Skeletal muscle cell (primary cell): ENCODE measurements at places on chromosomes 3 and 15.

DNA sequence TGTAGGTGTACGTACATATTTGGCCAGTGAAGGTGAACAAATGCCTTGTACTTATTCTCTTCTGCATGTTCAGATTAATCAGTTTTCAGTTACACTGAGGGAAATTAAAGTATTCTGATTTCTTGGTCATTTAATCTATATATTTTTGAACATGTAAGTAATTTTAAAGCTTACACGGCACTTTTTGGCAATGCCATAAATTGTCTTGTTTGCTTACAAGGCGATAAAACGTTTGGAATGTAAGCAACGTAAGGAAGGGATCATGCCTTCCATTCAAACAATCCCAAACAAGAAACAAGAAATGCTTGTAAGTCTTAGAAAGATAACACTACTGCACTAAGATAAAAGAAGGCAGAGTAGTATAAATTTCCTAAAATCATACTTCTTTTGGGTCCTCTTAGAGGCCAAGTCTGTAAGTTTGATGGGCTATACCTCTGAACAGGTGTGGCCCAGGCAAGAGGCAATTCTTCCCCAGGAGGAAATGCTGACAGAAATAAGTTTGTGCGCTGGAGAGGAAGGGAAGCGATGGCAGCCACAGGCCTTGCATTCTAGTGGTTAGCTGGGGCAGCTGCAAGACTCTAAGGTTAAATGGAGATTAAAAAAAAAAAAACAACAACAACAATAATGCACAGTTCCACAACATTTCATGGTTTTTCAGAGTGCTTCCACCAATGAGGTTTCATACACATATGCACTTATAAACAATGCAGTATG lies 73.8 kb downstream of the GOLIM4 start:
- DNase-seq, result no peak

GRCh38 chr3:187016639-187017345 lies 86.5 kb downstream of the ST6GAL1 start:
- DNase-seq, result no peak

DNA sequence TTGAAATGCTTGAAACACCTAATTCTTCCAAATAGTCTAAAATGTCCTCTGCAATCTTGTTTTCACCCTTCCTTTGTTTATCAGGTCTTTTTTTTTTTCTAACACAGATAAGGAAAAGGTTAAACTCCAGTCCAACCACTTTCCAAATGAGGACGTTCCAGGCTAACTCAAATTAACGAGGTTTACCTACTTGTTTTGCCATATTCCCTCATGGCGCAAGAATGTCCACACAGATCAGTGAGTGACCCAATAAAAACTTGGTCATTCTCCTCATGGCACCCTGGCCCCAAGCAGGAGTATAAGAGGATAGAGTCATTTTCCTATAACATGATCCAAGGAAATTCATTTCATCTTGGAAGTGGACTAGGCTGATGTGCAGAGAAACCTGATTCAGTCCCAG lies 6.6 kb upstream of the LIPC start:
- DNase-seq, result no peak

DNA sequence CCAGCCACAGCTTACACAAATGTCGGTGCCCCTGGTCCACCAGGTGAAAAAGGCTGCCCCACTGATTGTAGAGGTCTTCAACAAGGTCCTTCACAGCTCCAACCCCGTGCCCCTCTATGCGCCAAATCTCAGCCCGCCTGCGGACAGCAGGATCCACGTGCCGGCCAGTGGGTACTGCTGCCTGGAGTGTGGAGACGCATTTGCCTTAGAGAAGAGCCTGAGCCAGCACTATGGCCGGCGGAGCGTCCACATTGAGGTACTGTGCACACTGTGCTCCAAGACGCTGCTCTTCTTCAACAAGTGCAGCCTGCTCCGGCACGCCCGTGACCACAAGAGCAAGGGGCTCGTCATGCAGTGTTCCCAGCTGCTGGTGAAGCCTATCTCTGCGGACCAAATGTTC lies 32.9 kb upstream of the ALPK3 start:
- DNase-seq, result no peak

DNA sequence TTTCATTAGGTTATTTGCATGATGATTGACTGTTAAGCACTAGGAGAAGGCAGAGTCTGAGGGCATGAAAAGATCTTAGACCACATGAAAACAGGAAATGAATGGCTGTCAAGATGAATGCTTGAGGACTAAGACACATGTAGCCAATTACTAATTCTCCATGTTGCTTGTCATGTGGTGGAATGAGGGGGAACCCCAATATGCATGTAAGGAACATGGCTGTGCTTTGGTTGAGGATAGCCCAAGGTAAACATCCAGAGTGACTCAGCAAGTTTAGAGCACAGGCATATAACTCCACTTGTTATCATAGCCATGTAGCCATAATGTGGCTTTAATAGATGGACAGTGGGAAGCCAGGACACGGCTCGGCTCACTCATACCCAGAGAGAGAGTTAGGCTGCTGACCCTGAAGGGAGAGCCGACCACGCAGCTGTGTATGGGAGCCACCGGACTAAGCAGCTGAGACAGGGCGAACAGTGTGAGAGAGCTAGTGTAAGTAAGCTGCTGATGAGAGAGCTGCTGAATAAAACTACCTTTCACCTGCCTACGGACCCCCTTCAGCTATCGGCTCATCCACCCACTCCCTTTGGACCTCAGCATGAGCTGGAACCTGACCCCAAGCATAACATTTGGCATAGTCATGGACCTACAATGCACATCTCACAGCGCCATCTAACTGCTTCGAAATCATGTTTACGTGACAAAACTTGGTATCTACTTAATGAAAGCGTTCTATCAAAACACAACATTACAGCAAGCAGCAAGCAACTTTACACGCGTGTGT lies 37.6 kb downstream of the ANO10 start:
- peak; percentile 10 for DNase-seq

DNA sequence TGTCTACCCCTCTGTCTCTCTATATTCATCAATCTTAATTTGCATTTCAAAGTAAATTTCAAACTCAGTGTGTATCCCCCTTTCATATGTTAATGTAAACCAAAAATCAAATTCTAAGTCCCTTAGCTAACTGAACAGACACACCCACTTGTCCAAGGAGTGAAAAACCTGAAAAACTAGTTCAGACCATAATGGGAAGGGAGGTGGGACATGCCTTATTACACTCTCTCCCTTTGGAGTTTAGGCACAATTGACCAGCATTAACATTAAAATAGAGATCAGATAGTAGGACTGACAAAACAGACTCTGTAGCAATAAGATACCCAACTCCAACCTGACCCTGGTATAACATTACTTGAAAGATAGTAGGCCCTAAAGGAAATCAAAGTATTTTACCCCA lies 247.7 kb upstream of the GADL1 start:
- DNase-seq, result no peak

DNA sequence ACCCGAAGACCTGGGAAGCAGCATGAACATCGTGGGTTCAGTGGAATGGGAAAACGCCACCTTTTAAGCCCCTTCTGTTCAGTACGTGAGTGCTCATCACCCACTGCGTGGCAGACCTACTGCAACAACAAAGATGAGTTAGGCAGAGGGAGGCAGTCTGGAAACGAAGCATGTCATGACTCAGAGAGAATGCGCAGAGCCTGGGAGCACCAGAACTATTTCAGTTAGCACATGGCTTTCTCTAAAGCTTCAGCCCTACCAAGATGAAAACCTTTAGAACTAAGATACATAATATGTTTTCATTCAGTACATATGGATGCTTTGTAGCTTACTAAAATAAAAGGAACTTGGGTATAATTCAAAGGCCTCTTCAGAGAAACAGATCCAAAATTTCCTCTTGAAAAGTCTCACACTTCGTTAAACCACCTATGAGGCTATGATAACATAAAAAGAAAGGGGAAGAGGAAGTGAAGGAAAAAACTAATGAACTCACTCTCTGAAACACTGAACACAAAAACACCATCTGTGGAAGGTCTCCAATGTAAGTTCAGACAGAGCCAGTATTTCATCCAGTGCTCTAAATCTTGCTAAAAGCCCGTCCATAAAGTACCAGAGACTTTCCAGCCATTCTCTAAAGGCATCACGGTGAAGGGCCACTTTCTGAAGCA lies 140.1 kb downstream of the OCA2 start:
- no peak for DNase-seq

- DNase-seq, result no peak
These were observed 15.6 kb upstream of the CERS3 start for GRCh38 chr15:100544338-100544841.

DNA sequence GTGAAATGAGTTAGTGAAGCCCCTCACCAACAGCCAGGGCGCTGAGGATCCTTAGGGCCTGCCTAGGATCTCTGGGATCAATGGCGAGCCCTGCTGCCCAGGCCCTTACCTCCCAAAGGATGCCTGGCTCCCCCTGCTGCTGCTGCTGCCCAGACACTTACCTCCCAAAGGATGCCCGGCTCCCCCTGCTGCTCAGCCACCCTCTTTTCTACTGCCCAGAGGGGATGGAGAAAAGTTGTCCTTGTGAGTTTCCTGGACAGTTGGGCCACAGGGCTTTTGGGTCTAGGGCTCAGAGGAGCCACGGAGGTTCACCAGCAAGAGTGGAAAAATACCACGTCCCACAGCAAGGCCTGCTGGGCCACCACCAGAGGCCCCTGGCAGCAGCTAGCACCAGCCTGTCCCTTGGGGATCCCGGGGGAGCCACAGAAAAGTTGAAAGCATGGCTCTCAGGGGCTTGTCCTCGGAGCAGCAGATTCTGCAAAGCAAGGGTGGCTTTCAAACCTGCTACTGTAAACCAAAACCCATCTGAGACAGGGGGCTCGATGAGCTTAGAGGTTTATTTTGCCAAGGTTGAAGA lies 59.4 kb downstream of the SLC6A6 start:
- no peak for DNase-seq

GRCh38 chr15:26838742-26839460 lies 28.0 kb upstream of the GABRA5 start:
- no peak for DNase-seq

DNA sequence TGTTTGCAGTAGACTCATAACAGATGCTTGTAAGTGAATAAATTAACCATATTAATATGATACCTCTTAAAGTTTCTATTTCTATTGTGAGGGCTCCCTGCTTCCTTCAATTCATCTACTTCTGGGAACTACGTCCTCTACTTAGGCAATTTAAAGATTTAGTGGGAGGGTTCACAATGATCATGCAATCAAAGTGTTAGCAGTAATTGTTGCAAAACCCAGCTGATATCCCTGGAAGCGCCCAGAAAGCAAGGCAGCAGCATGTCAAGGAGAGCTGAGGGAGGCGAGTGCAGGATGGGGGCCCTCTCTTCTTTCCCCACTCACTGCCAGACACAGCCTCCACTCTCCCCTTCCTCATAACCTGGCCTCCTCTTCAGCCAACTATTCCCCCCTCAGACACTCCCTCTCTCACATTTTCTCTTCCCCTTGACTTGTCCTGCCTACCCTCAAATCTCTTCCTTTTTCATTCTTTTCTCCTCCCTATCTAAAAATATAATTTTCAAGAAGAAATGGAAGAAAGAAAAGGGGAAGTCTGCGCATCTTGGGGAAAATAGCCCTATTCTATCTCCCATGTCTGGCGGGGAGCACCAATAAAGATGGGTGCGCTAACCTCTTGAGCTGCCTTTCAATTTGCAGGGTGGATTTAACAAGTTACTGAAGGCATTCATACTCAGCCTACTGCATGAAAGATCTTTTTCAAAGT lies 6.6 kb downstream of the TMEM212 start:
- no peak for DNase-seq

- no peak for DNase-seq
These were observed 171.8 kb downstream of the POTEB3 start for GRCh38 chr15:21268436-21268940.

DNA sequence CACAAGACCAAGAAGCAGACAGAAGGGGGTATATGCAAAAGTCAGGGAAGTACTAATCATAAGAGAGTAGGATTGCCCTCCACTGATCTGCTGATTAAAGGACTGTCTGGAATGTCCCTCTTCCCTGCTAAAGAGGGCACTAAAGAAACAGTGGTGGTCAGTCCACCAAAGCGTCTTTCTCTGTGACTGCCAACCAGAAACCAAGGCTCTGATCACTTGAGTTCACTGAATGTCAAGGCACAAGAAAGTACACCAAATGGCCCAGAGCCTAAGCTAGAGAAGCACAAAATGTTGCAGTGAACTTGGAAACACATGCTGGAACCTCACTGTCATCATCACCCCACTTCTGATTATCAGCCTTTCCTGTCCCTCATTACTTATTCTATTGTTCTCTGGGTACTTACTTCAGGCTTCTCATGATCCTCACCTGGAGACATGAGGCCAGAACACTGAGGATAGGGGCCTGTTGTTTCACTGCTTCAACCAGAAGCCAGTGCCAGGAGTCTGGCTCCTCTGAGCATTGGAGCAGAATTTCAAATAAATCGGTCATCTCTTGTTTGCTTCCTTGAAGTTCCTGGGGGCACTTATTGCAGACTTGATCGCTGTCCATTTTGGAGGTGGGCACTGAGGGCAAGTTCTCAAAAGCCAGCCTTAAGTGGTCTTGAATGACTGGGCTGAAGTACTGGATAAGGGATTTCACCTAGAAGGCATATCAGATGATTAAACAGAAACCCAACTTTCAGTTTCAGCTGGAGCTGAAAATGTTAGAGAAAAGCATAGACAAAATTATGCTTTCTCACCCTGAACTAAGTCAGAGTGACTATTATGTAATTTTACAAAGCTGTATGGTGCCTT lies 58.9 kb downstream of the EIF3J start:
- no peak for DNase-seq

DNA sequence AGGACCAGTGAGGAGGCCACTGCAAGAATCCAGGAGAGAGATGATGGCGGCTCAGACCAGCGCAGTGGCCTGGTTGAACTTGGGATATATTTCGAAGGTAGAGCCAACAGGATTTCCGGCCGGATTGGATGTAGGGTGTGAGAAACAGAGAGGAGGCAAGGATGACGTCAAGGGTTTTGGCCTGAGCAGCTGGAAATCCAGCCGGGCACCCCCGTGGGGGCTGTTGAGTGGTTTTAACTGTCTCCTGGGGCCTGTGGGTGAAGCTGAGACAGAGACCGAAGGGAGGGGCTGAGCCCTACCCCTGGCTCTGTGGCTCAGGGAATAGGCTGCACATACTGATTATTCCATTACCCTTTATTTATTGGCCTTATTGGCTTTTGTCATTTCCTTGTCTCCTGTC lies 45.7 kb downstream of the EXOG start:
- DNase-seq, result peak; percentile 27

- DNase-seq, result no peak
These were observed 4.0 kb downstream of the B2M start for GRCh38 chr15:44715142-44715796.

DNA sequence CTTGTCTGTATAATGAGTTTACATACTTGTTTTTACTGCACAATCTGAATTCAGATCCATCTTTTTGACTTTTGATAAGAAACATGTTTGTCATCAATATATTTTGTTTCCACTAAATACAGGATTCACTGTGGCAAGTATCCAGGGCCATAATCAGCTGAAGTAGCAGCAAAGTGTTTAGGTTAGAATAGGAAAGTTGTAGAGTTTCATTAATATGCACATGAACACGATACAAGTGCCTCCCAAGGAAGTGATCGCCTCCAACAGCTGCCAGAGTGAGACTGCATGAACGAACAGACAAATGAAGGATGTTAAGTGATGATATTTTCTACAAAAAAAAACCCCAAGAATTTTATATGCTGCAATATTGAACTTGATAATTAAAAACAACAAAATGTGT lies 204.3 kb downstream of the TBL1XR1 start:
- no peak for DNase-seq

- no peak for DNase-seq
These were observed 1.2 kb downstream of the PIGB start for GRCh38 chr15:55320238-55320550.

- peak; percentile 85 for DNase-seq
These were observed 62.9 kb upstream of the NR2E3 start for GRCh38 chr15:71747128-71748083.

GRCh38 chr15:89192766-89193165 lies 28.6 kb downstream of the RLBP1 start:
- DNase-seq, result no peak

GRCh38 chr3:138009476-138010272 lies at the start of gene CLDN18:
Gene CLDN18 (plus strand): TSS chr3:138010165. CDS start chr3:138010226, 61 bp downstream.
- DNase-seq, result no peak
